ENCODE measurements at places on chromosomes 11 and 22.

DNA sequence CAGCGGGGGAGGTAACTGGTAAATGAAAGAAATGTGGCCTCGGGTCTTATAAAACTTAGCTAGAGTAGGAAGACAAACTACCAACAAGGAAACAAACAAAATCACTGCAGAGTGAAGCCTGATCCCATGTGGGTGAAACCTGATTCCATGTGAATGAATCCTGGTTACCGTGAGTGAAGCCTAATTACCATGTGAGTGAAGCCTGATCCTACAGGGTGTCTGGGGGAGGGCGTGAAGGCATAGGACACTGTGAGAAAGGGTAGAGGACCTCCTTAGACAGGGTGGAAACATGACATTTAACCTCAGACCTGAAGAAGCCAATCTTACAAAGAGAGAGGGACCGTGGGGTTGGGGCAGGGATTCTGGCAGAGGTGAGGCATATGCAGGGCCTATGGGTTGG is 106.2 kb upstream of the USP47 start:
- H3K36me3 ChIP-seq = no peaks in the 10 kb centered on the region
- H3K4me3 ChIP-seq = no peak overlapping the region
- peaks cover 14% of the 10 kb centered on the region for H3K27me3 ChIP-seq
- DNase-seq = no peak
- no peak overlapping the region for H3K27ac ChIP-seq

- H3K27me3 ChIP-seq = no peaks in the 10 kb centered on the region
- DNase-seq = no peak
- H3K36me3 ChIP-seq = peaks cover 21% of the 10 kb centered on the region
- H3K27ac ChIP-seq = no peak overlapping the region
- no peak overlapping the region for H3K4me3 ChIP-seq
Observed at GRCh38 chr22:46290843-46291785, 5.6 kb upstream of the GTSE1 start.

GRCh38 chr11:11968511-11969280 is 39.7 kb downstream of the DKK3 start:
- no peaks in the 10 kb centered on the region for H3K36me3 ChIP-seq
- H3K27me3 ChIP-seq = peaks cover 4% of the 10 kb centered on the region
- no peak for DNase-seq
- H3K4me3 ChIP-seq = no peak overlapping the region
- H3K4me1 ChIP-seq = no peaks in the 10 kb centered on the region

DNA sequence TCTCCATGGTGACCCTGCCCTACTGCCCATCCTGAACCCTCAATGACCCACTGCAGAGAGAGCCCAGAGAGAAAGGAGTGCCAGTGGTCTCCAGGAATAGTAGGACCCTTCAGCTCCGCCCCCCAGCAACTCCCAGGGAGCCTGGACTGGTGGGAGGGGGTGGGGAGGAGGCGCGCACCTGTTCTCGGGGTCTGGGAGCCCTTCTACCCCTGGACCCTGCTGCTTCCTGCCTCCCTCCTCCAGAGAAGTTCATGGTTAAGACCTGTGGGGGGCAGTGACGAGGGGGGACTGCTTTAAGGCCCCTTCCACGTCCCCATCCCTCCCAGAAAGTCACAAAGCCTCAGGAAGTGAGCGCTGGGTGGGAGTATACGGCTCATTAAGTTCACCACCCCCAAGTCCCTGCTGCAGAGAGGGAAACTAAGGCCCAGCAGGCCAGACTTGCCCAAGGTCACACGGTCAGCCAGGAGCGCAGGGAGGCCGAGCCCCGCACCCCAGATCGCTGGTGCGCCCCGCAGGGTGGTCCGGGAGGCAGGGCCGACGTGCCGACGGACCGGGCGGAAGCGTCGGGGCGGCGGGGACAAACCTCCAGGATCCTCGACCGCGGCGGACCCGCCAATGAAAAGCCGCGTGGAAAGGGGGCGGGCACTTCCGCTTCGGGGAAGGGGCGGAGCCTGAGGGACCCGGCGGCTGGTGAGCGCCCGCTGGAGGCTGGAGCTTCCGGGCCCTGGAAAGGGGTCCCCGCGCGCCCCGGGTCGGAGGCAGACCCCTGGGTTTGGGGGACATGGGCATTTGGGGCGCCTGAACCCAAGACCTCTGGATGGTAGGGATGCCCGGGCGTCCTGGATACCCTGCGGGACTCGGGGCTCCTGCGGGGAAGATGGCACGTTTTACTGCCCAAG is at the start of the genes NUDT22 and TRPT1:
NUDT22 (plus strand) TSS at position 667 of the 899 bp plus-strand sequence. CDS start 379 bp downstream, outside the sequence.
TRPT1 (minus strand) TSS at position 579 of the 899 bp plus-strand sequence; CDS start at position 253, 326 bp downstream.
- DNase-seq = peak; percentile 97
- H3K27me3 ChIP-seq = no peaks in the 10 kb centered on the region
- H3K4me1 ChIP-seq = peaks cover 31% of the 10 kb centered on the region
- peak within 1 kb of the TSS; percentile 87 for H3K27ac ChIP-seq
- H3K36me3 ChIP-seq = peaks cover 8% of the 10 kb centered on the region

DNA sequence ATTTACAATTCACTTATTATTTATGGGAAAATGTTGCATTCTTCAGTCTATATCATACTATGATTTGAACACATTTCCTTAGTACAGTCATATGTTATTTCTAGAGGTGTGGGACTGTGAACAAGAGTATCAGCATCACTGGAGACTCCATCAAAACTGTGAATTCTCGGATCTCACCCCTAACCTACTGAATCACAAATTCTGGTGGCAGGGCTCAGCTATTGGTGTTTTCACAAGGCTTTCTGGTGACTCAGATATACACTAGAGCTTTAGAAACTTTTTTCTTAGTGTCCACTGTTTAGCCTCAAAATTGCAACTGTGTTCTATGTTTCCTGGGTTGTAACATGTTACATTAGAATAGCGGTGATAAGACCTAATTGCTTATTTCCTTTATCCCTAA is 352.9 kb upstream of the DDI1 start:
- H3K4me1 ChIP-seq = peaks cover 5% of the 10 kb centered on the region
- H3K36me3 ChIP-seq = no peaks in the 10 kb centered on the region
- no peak overlapping the region for H3K4me3 ChIP-seq
- DNase-seq = no peak

DNA sequence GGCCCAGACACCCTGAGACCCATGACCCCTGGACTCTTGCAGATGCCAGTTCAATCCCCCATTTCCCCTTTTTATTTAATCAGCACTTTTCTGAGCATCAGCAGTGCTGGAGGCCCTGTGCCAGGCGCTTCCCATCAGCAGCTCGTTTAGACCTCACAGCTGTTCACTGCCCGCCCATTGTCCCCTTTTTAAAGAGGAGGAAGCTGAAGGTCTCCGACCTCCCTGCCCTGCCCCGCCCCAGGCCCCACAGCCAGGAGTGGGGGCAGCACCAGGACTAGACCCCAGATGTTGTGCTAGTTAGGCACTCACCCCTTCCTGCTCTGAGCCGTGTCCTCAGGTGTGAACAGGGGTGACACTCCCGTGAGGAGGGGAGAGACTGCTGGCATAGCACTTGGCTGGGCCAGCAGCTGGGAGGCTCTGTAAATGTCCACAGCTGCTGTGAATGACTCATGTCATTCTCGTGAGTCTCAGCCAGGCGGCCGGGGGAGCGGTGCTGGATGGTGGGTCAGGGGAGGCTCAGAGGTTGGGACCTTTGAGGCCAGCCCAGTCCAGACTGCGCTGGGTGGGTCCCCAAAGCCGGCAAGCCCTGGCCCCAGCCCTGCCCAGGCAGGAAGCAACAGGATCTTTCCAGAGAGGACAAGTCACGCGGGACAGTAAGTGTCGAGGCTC is 19.9 kb downstream of the EMID1 start:
- H3K4me1 ChIP-seq = no peaks in the 10 kb centered on the region
- no peak overlapping the region for H3K27ac ChIP-seq
- H3K27me3 ChIP-seq = no peaks in the 10 kb centered on the region
- no peak overlapping the region for H3K4me3 ChIP-seq
- no peak for DNase-seq

DNA sequence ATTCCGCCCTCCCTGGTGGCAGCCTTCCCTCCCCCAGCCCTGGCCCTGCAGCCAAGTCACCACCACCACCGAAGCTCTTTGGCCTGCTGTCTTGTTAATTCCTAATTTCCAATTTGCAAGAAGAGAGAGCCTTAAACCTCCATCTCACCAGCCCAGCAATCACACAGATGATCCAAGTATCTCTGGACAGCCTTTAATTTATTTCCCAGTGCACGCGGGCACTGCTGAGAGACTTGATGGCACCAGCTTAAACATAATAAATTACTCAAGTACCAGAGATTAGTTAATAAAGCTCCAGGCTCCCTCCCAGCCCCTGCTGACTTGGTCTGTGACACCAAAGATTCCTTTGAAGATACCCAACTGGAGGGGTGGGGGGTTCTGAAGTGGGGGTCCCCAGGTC is 494.7 kb downstream of the BUD13 start:
- no peak overlapping the region for H3K4me3 ChIP-seq
- H3K27me3 ChIP-seq = peaks cover 13% of the 10 kb centered on the region
- no peaks in the 10 kb centered on the region for H3K4me1 ChIP-seq

DNA sequence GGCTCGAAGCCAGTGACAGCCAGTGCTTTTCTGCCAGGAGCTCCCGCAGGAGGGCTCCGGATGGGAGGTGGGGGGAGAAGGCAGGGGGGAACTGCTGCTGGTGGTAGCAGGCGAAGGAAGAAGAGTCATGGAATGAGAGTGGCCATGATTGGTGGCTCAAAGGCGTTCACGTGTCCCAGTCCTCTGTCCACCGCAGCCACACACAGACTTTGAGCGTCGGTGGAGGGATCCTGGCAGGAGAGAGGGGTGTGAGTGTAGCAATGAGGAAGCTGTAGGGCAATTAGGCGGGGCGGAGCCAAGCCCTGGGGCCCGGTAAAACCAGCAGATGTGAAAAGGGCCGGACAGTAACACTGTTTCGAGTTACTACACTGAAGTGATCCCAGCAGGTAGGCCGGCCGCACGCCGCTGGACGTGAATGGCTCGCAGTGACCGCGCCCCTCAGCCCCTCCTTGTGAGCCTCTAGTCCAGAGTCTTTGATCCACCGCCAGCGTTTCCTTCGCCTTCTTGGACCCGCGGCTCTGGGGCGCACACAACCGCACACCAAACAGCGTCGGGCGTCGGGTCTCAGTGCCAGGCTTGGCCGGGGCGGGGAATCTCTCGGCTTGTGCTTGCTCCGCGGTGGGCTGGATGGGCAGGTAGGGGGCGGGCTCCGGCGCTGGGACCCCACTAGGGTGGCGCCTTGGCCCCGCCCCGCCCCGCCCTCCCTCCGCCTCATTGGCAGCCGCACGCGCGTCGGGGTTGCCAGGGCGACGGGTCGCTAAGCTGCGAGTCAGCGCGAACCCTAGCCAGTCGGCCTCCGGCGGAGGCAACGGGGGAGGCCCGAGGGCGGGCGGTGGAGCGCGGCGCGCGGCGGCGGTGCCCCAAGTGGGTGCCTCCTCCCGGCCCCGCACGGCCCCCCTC is at the start of gene LRRC10B:
LRRC10B (plus strand) TSS at position 788 of the 900 bp plus-strand sequence. CDS start 250 bp downstream, outside the sequence.
- H3K4me3 ChIP-seq = no peak within 1 kb of the TSS
- H3K36me3 ChIP-seq = no peaks in the 10 kb centered on the region
- H3K4me1 ChIP-seq = peaks cover 4% of the 10 kb centered on the region

DNA sequence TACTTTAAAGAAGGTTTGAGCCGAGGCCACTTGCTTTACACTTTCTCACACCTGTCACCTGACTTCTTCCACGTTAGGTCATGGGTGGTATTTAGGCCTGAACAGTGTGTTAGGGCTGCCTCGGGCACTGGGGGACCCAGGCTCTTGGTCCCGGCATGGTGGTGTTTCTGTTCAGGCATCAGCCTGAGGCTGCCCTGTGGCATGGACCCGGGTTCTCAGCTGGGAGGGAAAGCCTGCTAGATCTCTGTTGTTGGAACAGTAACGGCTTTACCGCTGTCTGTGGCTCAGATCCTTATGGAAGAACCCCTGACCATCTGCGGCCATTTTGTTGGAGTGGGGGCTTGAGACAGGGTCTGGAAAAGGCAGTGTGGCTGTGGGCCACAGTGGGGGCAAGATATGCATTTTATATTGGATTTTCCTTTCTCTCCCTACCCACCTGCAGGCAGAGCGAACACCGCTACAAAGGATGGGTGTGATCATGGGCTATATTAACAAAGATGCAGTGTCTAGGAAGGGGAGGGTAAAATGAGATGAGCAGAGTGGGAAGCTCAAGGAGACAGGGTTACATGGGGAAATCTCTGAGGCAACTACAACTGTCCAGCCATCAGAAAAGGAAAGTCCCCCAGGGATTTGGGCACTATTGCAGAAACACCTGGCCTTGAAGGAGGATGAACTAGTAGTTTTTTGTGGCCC is 1.6 kb upstream of the KCNJ11 start:
- H3K4me1 ChIP-seq = no peaks in the 10 kb centered on the region
- peak overlapping the region; percentile 60 for H3K4me3 ChIP-seq
- no peak overlapping the region for H3K27ac ChIP-seq
- no peak for DNase-seq
- H3K36me3 ChIP-seq = no peaks in the 10 kb centered on the region

DNA sequence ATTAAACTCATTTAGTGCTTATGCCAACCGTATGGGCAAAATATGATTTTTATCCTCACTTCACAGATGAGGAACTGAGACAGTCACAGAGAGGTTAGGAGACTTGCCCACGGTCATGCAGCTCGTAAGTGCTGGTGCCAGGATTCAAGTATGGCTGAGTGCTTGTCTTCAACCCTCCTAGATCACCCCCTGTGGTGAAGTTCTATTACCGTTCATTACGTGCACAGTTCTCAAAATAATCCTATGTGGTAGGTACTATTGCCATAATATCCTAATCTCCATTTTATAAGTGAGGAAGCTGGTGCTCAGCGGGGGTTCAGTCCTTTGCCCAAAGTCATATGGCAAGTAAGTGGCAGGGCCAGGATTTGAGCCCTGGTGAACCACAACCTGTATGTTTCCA is 1.5 kb downstream of the MIEF1 start:
- H3K36me3 ChIP-seq = peaks cover 37% of the 10 kb centered on the region
- DNase-seq = no peak
- H3K4me3 ChIP-seq = peak overlapping the region; percentile 94
- peaks cover 29% of the 10 kb centered on the region for H3K4me1 ChIP-seq

DNA sequence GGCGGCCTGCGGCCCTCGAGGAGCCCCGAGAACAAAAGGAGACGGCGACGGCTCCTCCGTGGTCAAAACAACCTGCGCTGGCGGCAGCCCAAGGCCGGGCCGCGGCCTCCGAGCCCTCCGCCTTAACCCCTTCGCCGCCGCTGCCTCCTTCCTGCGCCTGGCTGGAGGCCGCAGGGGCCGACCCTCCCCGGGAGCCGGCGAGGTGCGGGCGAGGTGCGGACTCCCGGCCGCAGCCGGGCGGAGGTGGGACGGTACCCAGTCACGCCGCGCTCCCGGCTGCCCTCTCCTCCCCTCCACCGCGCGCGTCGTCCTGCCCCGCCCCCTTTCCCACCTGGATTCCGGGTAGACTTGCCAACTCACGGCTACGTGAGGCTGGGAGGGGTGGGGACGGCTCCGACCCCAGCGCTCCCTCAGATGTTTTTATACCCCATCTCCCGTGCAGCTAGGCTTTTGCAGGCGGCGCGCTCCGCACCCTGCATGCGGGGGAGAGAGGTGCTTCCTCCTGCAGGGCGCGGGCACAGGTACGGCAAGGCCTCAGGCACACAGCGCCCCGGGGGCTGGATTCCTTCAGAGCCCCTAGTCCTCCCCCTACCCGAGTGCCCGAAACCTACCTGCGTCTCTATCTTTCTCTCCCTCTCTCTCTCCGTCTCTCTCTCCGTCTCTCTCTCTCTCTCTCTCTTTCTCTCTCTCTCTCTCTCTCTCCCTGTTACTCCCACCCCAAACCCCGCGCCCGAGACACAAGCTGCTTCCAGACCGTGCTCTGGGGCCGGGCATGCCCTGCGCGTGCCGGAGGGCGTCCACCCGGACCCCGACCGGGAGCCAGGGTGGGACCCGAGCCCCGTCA is 2.0 kb downstream of the PDGFB start:
- H3K36me3 ChIP-seq = no peaks in the 10 kb centered on the region
- peak; percentile 46 for DNase-seq
- H3K4me1 ChIP-seq = peaks cover 38% of the 10 kb centered on the region
- peak overlapping the region; percentile 73 for H3K4me3 ChIP-seq
- peaks cover 52% of the 10 kb centered on the region for H3K27me3 ChIP-seq
- no peak overlapping the region for H3K27ac ChIP-seq

GRCh38 chr11:65279741-65280440 is 18.1 kb downstream of the POLA2 start:
- H3K36me3 ChIP-seq = peaks cover 42% of the 10 kb centered on the region
- H3K27me3 ChIP-seq = no peaks in the 10 kb centered on the region
- peak; percentile 64 for DNase-seq
